ENCODE measurements at places on chromosomes 3 and 15.

GRCh38 chr3:138440596-138440995 lies 6.2 kb downstream of the ESYT3 start:
- DNase-seq = no peak

DNA sequence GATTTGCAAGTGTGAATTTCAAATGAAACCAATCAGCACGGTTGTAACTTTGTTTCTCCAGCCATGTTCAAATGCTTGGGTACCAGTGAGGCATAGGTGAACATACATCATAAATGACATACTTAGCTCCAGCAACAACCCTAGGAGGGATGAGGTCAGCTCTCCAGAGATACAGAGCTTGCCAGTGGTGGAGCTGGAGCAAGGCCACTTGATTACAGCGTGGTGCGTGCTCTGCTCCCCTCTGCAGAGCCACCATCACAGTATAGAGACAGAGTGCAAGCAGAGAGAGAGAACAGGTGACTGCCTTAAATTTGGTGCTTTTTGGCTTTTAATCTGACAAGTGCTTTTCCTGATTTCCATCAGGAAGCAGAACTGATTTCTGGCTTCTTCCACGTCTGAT lies 275.1 kb downstream of the PDZRN3 start:
- DNase-seq = no peak

GRCh38 chr3:128472449-128473179 lies 5.9 kb upstream of the DNAJB8 start:
- no peak for DNase-seq

- no peak for DNase-seq
Observed at GRCh38 chr3:126835472-126836219, 131.6 kb downstream of the CHCHD6 start.

- no peak for DNase-seq
Observed at GRCh38 chr3:63644212-63644797, 8.2 kb upstream of the SNTN start.

GRCh38 chr3:34070831-34071585 lies 272.6 kb downstream of the PDCD6IP start:
- DNase-seq = no peak

DNA sequence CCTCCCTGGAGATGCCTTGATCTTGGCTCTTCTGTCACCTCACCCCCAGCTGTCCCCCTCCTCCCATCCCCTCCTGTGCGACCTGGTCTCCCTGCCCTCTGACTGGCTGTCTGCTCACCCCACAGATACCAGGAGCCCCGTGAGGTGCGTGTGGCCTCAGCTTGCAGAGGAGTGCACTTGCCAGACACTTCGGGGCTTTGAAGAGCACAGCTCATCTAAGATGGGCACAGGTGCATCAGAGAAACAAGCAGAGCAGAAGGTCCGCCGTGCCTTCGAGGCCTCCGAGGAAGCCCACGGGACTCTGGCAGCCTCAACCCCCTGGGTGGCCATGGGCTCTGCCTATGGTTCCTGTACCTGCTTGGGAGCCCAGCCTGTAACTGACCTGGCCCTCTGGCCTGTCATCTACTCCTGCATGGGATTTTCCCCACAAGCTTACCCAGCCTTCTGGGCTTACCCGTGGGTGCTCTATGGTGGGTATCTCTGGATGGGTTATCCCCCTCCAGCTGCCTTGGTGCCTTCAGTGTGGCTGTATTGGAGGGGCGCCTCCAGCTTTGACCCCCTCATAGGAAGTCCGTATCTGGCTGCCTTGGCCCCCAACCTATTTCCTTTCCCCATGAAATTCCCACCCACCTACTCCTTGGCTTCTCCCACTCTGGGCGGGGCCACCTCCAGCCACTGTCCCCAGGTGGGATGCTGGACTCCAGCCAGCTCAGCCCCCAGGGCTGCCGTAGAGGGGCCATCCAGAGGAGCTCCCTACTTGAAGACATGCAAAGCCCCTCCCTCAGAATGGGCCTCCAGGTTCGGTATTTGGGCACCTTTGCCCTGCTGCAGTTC lies 3.8 kb downstream of the PRR23E start:
- DNase-seq = no peak

DNA sequence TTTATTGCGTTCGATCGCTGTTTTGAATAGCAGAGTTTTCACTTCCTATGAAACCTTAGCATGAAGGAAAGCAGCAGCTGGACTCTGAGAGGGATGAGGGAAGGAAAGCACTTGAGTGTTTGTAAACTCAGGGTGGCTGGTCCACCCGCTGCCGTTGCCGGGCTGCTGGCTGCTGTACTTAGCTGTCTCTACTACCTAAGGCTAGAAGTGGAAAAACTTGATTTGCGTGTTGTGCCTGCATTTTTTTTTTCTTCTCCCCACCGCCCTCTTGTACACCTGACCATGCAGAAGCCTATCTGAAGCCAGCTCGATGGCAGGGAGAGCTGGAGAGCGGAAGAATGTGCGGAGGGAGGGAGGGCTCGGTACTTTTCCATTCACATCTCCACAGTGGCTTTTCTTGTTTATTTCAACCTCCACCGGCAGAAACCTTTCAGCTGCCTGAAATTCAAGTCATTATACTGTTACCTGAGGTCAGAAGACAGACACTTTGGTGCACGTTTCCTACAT lies 4.8 kb upstream of the BCL6 start:
- no peak for DNase-seq

DNA sequence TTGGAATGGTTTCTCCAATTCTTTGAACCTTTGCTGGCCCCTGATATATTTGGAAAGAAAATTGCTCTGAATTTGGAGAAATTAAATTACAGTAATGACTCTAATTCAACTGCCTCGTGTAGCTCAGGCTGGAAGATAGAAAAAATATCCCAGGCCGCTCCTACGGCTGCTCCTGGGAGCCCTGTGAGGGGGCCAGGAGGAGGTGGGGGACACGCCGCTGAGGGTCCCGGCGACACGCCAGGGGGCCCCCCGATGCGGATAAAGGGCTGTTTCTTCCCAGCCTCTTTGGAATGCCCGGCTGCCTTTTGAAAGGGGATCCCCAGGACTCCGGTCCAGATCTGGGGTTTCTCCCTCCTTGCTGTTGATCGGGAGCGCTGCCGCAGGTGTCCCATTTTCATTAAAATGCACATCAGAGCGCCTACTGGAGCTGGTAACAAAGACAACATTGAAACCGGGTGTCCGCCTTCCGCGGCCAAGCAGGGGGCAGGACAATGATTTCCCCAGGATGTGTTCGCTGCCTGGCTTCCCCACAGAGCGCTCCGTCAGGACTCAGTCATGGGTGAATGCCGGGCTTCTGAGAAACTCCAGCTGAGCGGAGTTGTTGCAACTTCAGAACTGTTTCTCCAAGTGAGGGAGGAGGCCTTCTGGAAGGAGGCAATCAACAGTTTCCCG lies 200.1 kb upstream of the KBTBD8 start:
- no peak for DNase-seq

GRCh38 chr3:61347981-61348380 lies 96.7 kb upstream of the FHIT start:
- DNase-seq = no peak

GRCh38 chr3:44242721-44243120 lies 1.0 kb downstream of the TOPAZ1 start:
- DNase-seq = no peak

DNA sequence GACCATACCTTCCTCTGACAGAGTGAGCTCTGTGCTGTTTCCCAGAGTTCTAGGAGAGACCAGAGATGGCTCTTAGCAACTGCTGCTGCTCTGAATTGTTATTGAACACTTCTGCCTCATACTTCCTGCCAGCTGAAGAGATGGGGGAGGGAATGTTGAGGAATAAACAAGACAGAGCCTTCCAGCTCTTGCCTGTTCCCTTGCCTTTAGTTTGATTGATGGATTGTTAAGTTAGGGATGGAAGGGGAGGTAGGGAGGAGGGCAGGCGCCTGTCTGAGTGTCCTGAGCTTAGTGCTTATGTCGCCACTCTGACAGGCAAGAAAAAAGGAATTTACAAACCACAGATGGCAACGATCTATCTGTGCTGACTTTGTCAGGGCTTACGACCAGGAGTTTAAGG lies 42.8 kb downstream of the ZNF609 start:
- no peak for DNase-seq

DNA sequence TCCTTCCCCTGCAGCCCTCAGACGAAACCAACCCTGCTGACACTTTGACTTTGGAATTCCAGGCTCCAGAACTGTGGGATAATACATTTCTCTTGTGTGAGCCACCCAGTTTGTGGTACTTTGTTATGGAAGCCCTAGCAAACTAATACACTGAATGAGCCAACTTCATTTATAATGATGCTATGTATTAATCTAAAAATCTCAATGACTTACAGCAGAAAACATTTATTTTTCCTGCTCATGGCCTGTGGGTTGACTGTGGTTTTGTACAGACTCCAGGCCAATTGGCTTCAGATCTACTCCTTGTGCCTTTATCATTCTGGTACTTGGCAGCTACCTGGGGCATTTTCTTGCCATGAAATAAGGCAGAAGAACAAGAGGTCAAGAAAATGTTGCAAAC lies 152.4 kb downstream of the EBLN2 start:
- DNase-seq = no peak

GRCh38 chr15:63015618-63016017 lies 26.9 kb upstream of the TPM1 start:
- peak; percentile 68 for DNase-seq

DNA sequence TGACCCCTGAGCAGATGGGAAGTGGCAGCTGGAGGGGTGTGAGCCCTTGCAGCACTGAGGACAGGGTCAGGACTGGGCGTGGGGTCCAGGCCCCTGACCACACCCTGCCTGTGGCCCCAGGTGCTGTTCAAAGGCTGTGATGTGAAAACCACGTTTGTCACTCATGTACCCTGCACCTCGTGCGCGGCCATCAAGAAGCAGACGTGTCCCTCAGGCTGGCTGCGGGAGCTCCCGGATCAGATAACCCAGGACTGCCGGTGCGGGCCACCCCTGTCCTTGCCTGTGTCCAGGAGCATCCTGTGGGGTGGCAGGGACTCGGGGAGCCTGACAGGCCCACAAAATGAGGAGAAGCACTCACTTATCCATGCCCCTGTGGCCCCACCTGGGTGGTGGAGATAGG lies 5.9 kb downstream of the STAB1 start:
- DNase-seq = no peak

DNA sequence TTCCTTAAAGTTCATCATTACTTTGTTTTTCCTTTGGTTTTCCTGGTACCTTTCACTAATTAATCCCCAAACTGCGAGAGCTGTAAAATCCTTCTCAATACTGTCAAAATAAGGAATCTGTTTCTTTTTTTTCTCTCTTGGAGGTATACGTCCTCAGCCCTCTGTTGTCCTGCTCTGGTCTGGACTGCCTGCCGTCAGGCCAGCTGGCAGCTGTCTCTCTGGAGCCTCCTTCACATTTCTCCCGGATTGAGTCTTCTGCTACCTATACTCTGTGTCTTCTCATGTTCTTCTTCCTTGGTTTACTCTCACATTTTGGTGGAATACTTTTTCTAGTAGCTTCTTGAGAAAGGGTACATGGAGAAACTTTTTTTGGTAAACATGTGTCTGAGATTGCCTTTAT lies 13.8 kb downstream of the TATDN2 start:
- DNase-seq = no peak

- DNase-seq = no peak
Observed at GRCh38 chr15:50232791-50233190, 32.7 kb downstream of the HDC start.

DNA sequence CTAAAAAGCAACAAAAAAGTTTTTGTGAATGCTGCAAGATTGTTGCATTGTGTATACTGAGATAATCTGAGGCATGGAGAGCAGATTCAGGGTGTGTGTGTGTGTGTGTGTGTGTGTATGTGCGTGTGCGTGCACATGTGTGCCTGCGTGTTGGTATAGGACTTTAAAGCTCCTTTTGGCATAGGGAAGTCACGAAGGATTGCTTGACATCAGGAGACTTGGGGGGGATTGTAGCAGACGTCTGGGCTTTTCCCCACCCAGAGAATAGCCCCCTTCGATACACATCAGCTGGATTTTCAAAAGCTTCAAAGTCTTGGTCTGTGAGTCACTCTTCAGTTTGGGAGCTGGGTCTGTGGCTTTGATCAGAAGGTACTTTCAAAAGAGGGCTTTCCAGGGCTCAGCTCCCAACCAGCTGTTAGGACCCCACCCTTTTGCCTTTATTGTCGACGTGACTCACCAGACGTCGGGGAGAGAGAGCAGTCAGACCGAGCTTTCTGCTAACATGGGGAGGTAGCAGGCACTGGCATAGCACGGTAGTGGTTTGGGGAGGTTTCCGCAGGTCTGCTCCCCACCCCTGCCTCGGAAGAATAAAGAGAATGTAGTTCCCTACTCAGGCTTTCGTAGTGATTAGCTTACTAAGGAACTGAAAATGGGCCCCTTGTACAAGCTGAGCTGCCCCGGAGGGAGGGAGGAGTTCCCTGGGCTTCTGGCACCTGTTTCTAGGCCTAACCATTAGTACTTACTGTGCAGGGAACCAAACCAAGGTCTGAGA lies 4.7 kb downstream of the BHLHE40 start:
- peak; percentile 64 for DNase-seq

DNA sequence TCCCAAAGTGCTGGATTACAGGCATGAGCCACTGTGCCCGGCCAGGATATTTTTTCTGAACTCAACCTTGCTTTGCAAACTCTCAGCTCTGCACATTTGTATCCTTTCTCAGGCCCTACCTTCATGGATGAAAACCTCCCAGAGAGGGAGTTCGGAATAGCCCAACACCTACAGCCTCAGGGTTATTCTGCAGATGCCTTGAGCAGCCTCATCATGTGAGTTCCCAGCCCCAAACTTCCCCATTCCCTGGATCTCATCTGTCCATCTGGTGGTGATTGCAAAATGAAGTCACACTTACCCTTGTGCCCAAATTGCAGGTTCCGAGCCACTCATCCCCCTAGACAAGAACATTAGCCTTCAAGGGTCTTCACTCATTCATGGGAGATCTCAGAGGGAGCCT lies 39.9 kb upstream of the KLHL25 start:
- no peak for DNase-seq

GRCh38 chr15:77720173-77720572 lies 87.5 kb upstream of the LINGO1 start:
- DNase-seq = no peak

DNA sequence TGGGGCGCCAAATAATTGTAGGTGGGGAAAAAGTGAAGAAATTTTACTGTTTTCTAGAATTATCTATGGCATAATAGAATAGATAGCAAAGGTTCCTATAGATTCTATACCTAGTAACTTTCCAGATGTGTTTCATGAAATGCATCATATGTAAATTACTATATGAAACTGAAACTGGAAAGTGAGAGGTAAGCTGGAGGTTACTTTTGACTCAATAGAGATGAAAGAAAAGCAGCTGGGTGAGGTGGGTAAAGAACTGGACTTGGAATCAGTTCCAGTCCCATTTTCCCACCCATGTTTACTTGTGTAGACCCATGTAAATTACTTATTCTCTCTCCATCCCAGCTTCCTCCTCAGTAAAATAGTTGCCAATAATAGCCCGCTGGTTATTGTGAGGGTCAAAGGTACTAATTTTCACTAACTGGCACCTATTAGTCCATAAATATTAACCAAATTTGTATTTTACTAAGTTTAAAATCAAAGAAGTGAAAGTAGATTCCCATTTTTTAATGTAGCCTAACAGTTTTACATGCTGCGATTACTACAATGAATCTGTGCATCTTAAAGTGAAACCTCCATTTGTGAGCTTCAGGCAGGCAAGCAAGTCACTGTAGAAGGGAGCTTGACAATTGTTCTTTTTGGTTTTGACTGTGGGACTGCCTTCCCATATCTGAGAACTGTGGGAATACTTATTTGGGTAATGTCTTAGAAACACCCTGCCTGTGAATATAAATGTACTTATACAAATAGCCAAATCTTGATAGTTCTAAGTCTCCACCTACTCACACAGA lies 312.1 kb downstream of the SLC9A9 start:
- no peak for DNase-seq
